NCI-H1694 treated with DMSO at 0.1 percent for 48 hours (cell line): ENCODE measurements at places on chromosomes 2 and 18.

- DNase-seq = no peak
Observed at GRCh38 chr2:150007815-150008430, 420.3 kb upstream of the MMADHC start.

DNA sequence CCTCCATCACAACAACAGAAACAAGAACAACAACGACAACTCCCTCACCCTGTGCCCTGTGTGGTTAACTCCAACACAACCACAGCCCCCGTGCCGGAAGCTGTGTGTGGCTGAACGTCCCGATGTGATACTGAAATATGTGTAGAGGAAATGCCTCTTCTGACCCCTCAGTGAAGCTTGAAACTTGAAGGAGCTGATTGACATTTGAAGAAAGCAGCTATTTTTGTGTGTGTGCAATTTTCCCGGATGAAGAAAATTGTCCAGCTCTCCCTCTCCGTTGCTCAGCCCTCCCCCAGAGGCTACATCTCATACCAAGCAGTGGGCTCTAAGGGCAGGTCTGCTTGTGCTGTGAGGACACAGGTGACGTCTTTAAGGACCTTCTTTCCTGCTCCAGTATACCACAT lies 173.8 kb downstream of the ICOS start:
- no peak for DNase-seq

GRCh38 chr2:44191739-44192138 lies 23.1 kb downstream of the PPM1B start:
- DNase-seq = no peak

DNA sequence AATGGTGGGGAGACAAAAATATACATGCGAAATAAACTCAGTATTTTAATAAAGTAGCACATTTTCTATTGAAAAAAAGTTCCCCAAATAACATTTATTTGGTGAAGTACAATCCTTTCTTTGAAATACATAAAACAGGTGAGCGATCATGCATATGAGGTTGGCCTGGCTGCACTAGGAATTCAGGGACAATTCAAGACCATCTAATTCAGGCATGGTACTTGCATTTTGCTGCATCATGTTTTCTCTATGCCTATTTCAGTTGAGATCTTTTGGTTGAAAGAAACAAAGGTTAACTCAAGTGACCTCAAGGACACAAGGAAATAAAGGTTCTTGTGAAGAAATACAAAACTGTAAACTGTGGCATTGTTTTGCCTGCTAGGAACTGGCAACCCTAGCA lies 19.8 kb upstream of the TAF4B start:
- no peak for DNase-seq

DNA sequence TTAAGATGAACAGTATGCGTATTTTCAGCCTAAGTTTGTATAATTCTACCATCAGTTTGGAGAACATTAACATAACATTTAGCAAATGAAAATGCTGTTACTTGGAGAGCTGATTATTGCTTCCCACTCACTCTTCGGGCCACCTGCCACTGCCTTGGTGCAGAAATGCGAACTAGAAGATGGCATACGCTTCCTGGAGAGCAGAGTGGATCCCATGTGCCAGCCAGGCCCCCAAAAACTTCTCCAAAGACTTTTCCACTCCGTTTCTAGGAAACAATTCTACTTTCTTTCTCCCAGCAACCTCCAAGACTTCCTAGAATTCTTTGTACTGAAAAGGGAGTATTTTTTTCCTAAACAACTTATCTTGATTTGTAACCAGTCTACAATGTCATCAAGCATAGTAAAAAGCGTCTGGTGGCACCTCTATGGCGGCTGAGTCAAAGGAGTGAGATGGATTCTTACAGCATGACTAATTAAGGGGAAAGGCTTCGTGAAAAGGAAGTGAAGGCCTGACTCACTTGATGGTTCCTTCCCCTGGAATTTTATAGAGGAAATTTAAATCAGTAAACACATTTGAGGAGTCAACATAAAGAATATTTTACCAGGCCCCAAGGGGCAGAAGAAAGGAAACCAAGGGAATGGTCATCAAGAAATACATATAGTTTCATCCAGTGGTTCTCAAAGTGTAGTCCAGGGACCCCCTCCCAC lies 36.6 kb downstream of the FEZ2 start:
- DNase-seq = no peak

DNA sequence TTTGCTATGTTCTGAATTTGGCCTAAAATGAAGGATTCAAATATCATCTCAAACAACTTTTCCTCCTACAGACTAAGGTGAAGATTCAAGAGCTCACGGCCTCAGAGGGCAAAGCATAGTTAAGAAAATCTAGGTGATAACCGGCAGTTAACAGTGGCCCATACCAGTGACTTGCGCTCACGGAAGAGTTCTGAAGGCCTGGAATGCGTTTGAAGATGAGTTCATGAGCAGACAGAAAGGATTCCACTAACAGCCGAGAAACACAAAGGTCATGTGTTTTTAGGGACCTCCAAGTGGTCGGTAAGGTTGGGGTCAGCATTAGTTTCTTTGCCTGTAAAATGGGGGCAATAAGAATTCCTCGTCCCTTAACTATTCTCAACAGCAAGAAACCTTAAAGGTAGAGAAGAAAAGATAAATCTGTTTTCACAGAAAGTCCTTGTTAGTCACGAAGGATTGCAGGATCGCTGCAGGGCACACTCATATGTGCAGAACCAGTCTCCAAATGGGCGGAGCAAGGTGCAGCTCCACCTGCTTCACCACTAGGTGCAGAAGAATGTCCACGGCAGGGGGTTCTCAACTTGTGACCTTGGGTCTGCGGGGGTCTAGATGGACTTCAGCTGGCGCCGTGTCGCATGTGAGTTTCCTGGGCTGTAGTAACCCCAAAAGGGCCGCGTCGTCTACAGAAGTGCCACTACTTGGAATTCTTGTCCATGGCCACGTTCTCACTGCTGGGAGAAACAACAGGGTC lies 708 bp upstream of the RPIA start:
- DNase-seq = no peak

GRCh38 chr2:220071696-220072095 lies 444.3 kb downstream of the SLC4A3 start:
- DNase-seq = no peak

DNA sequence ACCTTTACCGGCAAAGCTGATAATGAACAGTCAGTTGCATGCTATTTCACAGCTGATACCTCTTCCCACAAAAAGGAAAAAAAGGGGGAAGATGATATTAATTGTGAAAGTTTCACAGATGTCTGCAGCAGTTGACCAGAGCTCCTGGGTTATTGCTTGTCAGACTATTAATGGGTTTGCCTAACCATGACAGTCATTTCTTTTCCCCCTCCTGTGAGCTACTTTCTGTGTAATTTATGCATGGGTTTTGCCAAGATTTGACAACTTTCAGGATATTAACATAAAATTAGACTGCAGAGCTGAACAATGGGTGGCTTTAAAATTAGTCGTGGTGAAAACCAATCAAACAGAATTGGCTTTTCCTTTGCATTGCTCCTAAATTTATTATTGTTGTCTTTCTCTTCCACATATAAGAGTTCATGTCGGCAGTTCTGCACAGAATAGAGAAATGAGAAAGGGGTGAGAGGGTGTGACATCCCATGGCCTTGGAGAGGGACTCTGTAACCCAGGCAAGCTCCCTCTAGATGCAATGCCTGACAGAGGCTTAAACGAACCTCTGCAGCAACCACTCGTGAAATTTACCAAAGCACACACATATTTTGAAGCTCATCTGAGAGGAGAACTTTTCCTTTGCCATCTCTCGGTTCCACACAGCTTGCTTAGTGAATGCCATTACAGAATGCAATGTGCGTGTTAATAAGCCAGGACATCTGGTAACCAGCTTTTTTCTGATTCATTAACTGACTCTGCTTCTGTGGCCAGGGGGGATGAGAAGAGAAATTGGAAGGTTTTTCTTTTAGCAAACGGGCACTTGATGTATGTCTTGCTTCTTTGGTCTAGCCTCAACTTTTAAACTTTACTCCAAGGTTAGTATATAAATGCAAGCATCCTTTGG lies 82.2 kb upstream of the ITGA4 start:
- DNase-seq = peak; percentile 21

DNA sequence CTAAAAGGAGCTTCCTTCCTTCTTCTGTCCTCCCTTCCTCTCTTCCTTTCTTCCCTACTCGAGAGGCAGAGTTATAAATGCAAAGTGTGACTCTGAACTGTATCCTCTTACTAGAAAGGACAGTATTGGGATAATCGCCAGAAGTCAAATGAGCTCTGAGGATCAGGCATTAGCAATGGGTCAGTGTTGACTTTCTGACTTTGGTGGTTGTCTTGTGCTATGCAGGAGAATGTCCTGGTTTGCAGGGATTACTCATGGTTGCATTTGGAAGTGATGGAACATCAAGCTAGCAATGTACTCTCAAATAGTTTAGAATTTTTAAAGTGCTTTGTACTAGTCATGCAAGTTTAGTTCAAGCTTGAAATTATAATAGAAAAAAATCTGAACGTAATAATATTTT lies 115.6 kb downstream of the TXNL1 start:
- no peak for DNase-seq

DNA sequence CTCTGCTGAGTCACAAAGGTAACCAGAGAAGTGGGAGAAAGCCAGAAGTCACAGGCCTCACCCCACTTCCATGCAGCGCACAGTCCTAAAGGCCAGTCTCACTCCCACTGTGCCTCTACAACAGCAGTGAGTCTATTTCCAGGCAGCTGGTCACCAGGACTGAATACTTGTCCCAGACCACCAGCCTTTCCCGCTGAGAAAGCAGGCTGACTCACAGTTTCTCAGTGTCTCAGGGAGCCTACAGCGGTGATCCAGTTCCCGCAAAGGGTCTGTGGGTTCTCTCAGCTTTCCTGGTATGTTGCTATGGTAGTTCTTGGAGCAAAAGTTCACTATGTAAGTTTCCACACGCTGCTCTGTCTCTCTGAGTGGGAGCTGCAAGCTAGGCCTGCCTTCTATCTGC lies 622.5 kb downstream of the RNF144A start:
- DNase-seq = no peak

DNA sequence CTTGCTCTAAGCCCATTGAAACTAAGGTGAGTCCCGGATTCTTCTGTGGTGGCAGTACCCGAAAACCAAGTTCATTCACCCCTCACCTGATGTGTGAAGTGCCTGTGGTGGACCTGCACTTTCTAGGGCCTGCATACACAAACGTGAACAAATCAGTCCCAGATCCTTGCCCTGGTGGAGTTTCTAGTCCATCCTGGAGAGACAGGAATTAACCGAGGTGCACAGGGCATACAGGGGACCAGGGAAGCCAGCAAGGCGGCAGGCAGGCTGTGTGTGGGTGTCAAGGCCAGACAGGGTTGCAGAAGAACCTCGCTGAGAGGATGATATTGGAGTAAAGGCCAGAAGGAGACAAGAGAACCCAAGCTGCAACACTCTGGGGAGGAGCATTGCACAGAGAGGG lies 106.1 kb downstream of the SMIM21 start:
- no peak for DNase-seq

- DNase-seq = no peak
Observed at GRCh38 chr2:128326346-128326745, 7.7 kb upstream of the HS6ST1 start.

GRCh38 chr2:15642815-15643500 lies 51.3 kb downstream of the DDX1 start:
- DNase-seq = no peak
